GM04503 (cell line): ENCODE measurements at places on chromosomes 6 and 20.
A peak's percentile ranks its signal among the peaks of the same experiment; 100 is the strongest.

DNA sequence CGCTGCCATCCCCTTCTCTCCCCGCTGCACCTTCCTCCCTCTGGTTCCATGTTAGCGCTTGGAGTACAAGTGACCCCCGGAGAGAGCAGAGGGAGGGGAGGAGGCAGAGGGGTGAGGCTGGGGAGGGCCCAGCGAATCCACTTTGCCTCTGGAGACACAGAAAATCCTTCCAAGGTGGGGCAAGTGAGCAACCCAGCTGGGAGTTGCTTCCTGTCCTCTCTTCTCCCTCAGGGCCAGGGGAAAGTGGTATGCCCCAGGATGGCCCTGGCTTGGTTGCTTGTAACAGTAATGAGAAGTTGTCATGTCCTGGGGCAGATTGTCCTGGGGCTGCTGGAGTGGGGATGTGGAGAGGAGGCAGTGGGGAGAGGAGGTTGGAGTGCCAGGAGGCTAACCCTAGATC is 691 bp upstream of the ANGPT4 start:
- no peak for DNase-seq

- no peak for DNase-seq
Measured at GRCh38 chr6:112433457-112433856, 86.3 kb downstream of the RFPL4B start.

DNA sequence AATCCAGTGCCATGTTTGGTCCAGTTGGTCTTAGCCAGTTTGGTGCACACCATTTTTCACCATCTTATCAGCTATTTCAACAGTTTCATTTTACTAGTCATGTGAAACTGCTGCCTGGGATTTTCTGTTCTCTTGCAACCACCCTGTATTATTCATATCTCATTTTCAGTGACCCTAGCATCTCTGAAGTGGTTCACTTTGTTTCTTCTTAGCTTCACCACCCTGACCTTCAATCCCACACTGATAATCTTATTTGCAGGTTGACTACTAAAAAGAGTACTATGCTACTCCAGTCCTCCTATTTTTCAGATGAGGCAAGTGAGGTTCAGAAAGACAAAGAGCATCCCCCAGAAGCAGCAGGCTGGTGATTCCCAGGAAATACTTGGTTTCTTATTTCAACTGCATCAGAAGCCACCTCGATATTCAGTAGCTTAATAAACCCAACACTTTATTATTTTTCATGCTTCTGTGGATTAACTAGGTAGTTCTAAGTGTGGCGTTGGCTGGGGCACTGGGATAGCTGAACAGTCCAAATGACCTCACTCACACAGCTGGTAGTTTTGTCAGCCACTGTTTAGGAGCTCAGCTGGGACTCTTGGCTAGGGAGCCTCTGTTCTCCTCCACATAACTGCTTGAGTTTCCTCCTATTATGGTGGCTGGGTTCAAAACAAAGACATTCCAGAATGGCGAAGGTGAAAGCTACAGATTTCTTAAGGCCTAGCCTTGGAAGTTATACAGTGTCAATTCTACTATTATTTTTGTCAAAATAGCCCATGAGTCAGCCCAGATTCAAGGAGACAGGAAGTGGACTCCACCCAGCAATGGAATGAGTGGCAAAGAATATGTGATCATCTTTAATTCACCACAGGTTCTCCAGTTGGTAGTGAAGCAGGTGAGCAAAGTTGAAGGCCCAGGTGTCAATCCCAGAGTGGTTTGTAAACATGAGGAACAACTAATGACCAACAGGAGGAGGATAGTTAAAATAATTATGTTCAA is 40.6 kb downstream of the BPIFB4 start:
- no peak for DNase-seq

DNA sequence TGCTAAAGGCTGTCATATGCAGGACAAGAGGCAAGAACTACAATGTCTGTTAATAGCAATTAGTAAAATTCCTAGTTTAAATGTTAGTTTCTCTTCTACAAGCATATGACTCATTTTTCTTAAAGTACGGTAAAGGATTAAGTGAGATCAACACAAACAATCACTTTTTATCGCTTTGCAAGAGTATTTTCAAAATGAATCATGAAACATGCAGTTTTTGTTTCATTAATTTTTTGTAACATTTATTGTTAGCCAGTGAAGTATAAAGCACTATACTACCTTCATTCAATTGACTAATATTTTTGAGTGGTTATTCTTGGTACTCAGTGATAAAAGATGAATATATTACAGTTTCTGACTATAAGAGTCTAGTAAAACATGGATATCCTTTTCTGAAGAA is 138.6 kb downstream of the AHI1 start:
- DNase-seq, result peak; percentile 21
